ENCODE measurements at places on chromosomes 3 and 15.
A peak's percentile ranks its signal among the peaks of the same experiment; 100 is the strongest.

DNA sequence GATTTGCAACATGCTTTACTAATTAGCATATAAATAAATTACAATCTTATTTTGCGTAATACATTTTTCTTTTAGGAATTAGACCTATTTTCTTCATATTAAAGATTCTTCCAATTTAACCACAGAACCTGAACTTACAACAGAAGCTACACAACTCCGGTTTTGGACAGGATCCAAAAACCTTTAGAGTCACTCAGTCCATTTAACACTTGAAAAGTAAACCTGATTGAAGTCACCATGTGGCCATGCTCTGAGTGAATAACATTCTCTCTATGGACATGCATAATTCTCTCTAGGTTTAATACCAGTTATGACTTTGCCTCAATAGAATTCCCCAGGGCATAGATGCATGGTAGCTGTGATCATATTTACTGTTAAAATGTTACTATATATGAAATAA lies 751.0 kb downstream of the VGLL3 start:
- DNase-seq, result no peak

DNA sequence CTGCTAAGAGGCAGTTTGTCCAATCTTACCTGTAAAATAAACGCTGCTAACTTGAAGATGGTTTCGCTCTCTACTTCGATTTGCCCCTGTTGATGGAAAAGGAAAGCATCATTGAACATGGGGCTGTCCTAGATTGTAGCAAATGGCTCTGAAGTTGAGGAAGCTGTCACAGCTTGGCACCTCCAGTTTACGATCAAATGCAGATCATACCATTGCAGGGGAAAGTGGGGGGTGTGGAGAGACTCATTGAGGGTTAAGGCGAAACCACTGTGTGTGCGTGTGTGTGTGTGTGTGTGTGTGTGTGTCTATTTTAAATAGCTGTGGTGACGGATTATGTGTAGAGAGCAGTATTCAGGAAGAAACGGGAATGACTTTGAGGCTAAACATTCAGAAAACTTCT lies 127.6 kb upstream of the LMOD3 start:
- peak; percentile 52 for DNase-seq

DNA sequence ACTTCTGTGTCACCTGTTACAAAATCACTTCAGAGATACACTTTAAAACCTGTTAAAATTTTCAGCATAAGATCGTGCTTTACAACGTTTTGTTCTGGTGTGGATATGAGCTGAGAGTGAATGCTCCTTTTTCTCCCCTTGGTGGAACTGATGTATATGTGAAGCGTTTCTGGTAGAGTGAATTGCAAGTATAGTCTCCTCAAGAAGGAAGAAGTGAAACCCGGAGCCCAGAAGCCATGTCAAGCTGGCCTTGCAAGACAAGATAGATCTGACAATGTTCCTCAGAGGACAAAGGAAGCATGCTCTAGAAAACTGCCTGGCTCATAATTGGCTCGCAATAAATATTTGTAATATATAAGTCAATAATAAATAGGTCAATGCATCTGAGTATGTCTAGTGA lies 23.6 kb downstream of the SERPINI2 start:
- no peak for DNase-seq

- DNase-seq, result no peak
Observed at GRCh38 chr3:110528305-110529121, 543.1 kb upstream of the NECTIN3 start.

- DNase-seq, result no peak
Observed at GRCh38 chr3:28743271-28743670, 394.6 kb upstream of the AZI2 start.

GRCh38 chr3:40780291-40780924 lies 255.6 kb downstream of the ZNF621 start:
- no peak for DNase-seq

- no peak for DNase-seq
Observed at GRCh38 chr3:98657457-98657856, 64.0 kb upstream of the CPOX start.

- no peak for DNase-seq
Observed at GRCh38 chr3:127072971-127073783, 90.3 kb downstream of the PLXNA1 start.

DNA sequence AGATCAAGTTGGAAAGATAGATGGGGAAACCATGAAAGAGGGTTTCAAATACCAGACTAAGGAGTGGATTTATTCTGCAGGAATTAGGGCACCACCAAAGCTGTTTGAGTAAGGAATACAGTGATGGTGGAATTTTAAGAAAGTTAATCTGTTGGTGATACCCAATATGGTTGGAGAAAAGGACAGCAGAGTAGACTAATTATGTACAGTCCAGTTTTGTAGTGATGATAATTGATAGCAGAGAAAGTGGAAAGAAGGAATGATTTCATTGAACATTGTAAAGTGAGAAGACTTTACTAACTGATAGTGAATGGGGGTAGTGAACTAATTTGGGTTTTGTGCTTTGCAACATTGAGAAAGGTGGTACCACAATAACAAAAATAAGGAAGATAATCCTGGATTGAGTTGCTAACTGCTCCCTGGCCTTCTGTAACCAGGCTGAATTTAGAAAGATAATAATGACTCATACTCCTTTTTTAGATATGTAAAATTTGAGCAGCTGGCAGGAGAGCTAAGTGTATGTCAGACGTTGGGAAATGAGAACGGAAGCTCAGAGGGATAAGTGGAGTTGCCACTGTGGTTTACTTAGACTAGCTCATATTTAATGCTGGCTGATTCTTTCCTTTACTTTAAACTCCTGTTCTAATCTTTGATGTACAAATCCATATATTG lies 16.9 kb downstream of the TCAIM start:
- DNase-seq, result no peak

GRCh38 chr3:60948488-60948887 lies 302.8 kb downstream of the FHIT start:
- DNase-seq, result no peak

DNA sequence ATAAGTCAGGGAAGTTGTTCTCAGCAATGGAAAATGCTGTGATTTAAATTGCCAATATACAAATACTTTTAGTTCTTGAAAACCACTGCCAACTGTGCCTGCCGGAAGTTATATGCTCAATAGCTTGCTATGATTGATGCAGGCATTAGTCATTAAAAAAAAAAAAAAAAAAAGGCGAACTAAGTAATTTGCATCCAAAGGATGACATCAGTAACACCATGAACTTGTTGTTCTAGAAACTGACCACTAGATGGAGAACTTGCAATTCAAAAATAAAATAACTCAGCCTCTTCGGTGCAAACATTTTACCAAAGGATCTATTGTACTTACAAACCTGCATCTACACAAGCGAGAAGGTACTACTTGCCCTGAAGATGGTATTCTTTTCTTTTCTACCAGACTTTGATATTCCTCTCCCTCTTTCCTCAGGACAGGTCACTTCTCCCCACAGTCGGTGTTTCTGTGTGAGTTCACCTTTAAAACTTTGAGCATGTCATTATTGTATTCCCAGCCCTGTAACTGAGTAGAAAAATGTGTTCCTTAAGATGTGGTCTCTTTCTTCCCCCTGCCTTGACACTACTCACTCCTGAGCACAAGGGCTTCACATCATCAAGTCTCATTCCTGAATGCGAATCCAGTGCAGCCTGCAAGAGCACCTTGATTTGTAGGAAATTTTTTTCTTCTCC lies 115.0 kb upstream of the VEPH1 start:
- DNase-seq, result no peak

GRCh38 chr3:54053882-54054281 lies 68.5 kb upstream of the CACNA2D3 start:
- DNase-seq, result no peak

GRCh38 chr3:38222032-38222634 lies 43.5 kb upstream of the SLC22A13 start:
- DNase-seq, result no peak

GRCh38 chr3:24640330-24640877 lies 145.8 kb upstream of the THRB start:
- no peak for DNase-seq

DNA sequence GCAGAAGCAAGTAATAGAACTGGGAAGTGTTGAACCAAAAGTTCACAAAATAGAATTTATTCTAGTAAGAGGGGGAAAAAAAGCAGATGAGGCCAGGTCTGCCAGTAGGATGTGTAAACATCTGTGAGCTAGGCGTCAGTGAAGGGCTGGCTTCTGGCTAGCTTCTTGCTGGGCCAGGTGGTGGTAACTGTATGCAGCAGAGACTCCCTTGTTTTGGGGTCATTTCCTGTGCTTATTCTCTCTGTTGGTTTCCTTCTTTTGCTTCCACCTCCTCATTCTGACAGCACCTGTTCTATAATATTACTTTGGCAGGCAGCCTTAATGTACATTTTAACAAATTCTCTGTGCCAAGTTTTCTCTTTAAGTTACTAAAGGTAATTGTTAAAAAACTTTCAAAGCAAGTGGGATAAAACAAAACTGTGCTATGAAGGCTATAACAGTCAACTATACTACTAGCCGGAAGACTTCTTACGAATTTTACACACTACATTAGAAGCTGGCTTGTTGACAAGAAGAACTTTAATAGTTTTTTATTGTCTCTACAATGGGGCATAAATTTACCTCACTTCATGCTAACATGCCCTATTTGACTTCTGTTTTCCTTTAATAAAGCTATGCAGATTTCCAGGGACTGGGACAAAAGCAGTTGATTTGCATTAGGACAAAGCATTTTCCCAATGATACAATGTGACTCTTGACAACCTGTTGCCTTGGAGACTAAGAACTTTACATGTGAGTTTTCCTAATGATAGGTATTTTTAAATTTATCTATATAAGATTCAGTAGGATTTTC lies 318.8 kb upstream of the NAALADL2 start:
- DNase-seq, result no peak

DNA sequence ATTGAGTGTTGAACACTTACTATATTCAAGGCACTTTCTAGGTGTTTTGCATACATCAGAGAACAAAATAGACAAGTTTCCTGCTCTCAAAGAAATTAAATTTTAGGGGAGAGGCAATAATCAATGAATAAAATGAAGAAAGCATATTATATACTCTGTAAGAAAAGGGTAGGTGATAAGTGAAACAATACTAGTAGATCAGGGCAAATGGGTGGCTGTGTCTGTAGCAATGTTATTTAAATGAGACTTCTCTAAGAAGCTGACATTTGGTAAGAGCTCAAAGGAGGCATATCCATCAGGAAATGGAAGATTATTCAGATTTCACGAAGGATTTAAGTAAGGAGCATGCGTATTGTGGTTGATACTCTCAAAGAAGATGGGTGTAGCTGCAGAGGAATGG lies 1291.6 kb downstream of the NSUN3 start:
- no peak for DNase-seq

- no peak for DNase-seq
Observed at GRCh38 chr3:9864200-9864927, 15.7 kb downstream of the CIDEC start.

DNA sequence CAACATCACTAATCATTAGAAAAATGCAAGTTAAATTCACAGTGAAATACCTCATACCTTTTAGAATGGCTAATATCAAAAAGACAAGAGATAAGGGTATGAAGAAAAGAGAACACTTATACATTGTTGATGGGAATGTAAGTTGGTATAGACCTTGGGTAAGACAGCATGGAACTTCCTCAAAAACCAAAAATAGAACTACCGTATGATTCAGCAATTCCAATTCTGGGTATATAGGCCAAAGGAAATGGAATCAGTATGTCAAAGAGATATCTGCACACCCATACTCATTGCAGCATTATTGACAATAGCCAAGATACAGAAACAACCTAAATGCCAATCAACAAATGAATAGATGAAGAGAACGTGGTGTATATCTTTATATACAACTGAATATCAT lies 166.8 kb upstream of the LRRN1 start:
- no peak for DNase-seq

DNA sequence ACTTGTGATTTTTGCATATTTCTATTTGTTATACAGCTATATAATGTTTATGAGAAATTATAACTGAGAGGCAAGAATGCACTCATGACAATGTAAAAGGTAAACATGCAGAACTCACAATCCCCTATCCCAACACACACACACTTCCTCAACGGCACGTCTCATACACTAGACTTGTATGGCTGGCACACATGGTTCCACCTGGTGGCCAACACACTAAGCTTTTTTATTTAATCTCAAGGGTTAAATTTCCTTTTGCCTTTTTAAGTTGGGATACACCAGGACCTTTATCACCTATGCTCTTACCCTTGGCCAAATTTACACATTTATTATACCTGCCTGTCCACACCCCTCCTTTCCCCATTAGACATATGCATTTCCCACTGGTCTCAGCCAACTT lies 88.6 kb upstream of the PSMD6 start:
- no peak for DNase-seq

- DNase-seq, result peak; percentile 29
Observed at GRCh38 chr3:113002679-113003078, 11.9 kb downstream of the GTPBP8 start.

- no peak for DNase-seq
Observed at GRCh38 chr15:66962522-66962921, 102.9 kb upstream of the SMAD3 start.

DNA sequence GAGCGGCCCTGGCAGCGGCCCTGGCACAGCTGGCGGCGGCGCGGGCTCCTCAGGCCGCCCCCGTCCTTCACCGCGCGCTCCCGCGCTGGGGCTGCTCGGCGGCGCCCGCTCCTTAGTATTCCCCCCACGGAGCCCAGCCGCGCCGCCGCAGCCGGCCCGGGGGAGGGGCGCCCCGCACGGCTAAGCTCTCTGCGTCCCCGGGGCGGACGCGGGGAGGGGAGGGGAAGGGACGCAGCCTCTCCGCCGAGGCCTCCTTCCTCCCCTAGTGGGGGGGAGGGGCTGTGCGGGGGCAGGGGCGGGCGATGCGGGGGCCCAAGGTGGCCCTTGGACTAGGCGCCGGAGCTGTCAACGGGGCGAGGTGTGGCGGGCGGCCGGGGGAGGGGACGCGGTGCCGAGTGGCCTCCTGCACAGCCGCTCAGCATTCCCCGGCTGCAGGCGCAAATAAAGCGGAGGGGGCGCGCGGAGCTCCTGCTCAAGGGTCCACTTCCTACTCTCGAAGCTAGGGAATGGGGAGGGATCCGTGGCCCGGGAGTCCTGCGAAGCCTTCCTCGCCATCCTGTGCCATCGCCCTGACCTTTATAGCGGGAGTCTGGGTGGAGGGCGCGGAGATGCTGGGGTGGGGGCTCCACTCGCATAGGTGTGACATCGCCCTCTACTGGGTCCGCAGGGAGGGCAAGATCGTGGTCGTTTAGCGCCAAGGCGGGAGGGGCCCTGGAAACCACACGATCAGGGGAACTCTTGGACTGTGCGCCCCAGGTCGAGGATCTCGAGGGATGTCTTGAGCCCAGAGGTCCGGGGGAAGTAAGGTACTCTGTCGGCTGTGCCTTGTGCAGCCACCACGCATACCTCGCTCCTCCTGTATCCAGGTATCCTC lies 22.2 kb downstream of the EPHB3 start:
- DNase-seq, result no peak

GRCh38 chr3:188305220-188305619 lies 151.3 kb downstream of the LPP start:
- DNase-seq, result no peak

- DNase-seq, result no peak
Observed at GRCh38 chr3:172224560-172225214, 185.3 kb downstream of the FNDC3B start.

DNA sequence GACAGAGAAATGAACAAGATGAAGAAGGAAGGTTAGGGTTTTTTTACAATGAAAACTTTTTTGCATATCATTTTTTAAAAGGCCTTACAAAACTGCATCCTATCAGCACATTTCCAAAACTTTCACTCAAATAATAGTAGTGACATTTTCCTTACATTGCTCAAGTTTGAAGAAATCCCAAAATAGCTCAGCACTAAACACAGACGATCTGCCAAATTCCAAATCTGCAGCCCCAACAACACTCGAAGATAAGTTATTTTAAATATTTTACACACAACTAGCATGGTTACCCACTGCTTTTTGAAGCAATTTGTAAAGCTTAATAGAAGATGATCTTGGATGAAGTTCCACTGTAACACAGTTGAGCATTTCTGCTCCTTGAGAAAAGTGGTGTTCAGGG lies 535.6 kb upstream of the ALCAM start:
- no peak for DNase-seq

All from stimulated activated CD4-positive, alpha-beta T cell treated with anti-CD3 and anti-CD28 coated beads, TNF-alpha, amount 100 ng/mL, for 24 hours (primary cell).